ENCODE measurements at places on chromosomes 12 and 14.

DNA sequence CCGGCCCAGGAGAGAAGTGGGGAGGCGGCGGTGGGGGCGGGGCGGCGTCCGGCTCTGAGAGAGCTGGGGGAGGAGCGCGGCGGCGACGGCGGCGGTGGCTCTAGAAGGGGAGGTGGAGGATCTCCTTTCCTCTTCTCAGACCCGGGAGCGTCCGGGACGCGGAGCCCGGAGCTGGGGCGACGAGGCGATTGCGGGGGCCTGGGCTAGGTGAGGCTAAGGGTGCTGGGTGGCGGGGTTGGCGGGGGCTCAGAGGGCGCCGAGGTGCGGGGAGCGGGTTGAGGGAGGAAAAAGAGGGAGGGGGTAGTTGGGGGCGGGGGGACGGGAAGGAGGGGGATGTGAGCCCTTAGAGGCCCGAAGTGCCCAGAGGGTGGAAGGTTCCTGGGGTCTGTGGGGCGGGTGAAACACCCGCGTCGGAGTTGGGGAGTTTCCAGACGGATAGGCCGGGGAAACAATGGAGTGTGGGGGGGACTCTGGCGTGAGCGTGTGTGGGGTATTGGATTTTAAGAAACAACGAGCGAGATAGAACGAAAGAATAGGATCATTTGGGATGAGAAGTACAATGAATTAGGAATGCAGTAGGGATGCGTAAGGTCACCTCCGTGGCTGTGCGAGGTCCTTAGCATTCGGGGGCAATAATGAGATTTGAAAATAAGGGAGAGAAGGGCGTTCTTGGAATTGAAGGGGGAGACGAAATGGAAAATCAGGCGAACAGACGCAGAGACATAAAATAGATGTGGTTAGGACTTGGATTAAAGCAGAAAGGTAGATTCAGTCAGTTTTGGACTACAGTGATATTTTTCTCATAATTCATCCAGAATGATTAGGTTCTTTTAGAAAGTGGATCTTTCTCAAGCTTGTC is at the start of gene SPATS2:
SPATS2 (plus strand) TSS at position 82 of the 859 bp plus-strand sequence. CDS start 93,551 bp downstream, outside the sequence.
- ATAC-seq, result no peak

GRCh38 chr14:55180434-55180833 is 11.0 kb downstream of the DLGAP5 start:
- ATAC-seq, result no peak

DNA sequence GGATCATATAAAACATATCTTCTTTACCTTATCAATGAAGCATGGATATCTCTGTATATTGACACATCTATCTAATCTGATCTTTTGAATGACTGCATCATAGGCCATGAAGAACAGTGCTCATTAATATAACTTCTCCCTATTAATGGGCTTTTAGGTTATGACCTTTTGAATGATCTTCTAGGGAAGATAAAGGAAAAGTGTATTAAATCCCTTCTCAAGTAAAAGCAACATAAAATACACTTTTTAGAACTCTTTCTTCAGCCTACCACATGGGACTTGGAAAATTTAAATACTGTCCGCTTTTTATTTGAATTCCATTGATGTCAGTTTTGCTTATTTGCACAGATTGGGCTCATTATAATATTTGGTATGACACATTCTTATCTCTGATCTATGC is 425.4 kb downstream of the MED13L start:
- no peak for ATAC-seq

- no peak for ATAC-seq
Observed at GRCh38 chr12:109639151-109639872, 65.7 kb downstream of the MVK start.

- ATAC-seq, result no peak
Observed at GRCh38 chr14:89425931-89426330, 8.9 kb upstream of the FOXN3 start.
